ENCODE measurements at places on chromosomes 7 and 10.

GRCh38 chr10:3588816-3589215 lies 196.2 kb downstream of the KLF6 start:
- DNase-seq, result no peak

DNA sequence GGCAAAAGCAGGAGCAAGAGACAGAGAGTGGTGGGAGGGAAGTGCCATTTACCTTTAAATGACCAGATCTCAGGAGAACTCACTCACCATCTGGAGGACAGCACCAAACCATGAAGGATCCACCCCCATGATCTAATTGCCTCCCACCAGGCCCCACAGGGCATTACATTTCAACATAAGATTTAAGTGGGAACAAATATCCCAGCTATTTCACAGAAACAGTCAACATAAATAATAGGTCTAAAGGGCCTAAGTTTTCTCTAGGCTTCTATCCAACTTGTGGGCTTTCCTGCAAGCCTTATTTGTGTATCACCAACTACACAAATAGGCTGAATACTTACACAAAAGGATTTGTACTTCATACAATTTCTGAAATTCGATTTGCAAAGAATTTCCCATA lies 196.8 kb upstream of the POT1 start:
- DNase-seq, result no peak

DNA sequence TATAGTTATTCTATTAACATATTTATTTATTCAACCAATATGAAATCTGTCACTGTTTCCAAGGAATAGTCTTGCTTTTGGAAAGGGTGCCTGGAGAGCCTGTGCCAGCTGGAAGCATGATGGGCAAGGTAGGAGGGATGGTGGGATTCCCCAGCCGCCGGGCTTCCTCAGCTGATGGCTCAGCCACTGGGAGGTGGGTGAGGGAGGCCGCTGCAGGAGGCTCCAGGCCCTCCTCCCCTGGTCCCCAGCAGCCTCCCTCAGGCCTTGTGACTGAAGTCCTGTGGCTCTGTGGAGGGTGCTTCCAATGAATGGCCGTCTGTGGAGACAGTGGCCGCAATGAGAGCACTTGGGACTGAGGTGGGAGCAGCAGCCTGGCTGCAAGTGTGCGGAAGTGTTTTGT lies 27.0 kb downstream of the SPAG6 start:
- DNase-seq, result no peak

- DNase-seq, result no peak
Observed at GRCh38 chr7:6179620-6180343, 92.6 kb downstream of the CYTH3 start.

GRCh38 chr10:92699518-92700381 lies 10.0 kb downstream of the HHEX start:
- no peak for DNase-seq

DNA sequence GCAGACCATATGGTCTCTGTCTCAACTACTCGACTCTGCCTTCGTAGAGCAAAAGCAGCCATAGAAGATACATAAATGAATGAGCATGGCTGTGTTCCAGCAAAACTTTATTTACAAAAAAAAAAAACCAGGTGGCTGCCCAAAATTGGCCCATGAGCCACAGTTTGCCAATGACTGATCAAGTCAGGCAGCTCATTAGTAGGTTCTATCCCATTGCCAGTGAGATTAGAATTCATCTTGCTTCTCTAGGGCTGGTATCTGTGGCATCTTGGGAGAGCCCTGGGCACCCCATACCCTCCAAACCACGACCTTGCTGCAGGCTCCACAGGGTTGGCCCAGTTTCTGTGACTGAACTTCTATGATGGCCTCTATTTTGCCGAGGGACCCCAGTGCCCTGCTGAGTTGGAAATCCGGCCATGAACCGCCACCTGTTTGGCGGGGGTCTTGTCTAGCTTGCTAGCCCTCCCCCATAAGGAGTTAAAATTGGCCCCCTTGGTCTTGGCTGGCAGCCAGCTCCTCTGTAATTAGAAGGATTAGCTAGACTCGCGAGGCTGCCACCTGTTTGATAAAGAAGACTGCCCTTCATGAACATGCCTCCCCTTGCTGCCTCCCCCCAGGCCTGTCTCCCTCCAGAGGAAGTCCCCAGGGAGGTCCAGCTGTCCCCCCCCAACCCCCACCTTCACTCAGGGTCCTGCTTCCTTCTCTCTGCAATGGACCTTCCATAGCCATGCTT lies 83.9 kb downstream of the CHN2 start:
- DNase-seq, result no peak

GRCh38 chr7:106420736-106421135 lies 136.0 kb upstream of the NAMPT start:
- DNase-seq, result no peak

DNA sequence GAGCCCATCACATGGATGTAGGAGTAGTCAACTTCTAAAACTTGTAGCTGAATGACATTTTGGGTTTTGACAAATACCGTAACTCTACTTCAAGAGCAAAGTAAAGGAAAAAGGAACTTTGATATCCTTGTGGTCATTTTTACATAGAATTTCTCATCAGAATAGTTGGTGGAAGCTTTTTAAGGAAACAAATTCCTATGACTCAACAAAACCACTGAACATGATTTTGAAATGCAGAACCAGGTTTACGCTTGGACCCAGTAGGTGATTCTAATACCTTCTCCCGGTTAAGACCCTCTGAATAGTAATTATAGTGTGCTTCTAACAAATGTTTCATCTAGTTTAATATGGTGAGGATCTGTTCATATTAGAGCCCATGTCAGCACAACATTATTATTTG lies 307.8 kb downstream of the GPR37 start:
- no peak for DNase-seq

DNA sequence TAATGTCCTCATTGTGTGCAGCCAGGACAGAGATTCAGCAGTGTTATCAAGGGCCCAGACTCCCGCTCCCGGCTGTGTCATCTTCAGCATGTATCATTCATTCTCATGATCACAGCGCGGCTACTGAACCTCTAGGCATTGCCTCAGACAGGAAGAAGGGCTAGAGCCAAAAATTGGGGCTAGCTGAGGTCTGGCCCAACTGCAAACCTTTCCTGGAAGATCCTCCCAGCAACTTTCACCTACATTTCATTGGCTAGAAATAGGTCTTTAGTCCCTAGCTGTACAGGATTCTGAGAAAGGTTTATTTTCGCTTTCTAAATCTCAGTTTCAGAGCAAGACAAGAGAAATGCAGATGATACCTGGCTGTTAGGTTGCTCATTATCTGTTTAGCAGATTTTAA lies 81.9 kb downstream of the CREM start:
- DNase-seq, result no peak

DNA sequence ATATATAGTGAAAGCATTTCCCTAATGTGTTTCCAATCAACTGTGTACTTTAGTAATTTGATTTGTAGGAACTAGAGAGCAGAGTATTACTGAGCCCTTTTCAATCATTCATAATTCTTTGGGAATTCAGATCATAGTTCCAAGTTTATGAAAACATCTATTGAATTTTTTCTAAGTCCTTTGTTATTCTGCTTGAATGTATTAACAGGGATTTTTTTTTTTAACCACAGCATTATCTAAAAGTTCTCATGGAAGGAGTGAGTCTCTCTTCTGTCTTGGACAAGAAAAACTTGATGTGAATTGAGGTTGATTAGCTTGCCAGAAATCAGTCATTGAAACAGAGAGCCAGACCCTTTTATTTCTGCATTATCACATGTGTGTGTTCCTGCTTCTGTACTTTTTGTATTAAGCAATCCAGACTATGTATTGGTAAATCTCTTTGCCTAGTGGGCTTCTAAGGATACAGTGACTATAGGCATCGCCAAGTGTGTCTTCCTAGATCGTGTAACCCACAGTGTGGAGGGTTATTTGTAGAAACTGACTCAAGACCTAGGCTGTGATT lies 59.9 kb downstream of the BMPER start:
- DNase-seq, result no peak

DNA sequence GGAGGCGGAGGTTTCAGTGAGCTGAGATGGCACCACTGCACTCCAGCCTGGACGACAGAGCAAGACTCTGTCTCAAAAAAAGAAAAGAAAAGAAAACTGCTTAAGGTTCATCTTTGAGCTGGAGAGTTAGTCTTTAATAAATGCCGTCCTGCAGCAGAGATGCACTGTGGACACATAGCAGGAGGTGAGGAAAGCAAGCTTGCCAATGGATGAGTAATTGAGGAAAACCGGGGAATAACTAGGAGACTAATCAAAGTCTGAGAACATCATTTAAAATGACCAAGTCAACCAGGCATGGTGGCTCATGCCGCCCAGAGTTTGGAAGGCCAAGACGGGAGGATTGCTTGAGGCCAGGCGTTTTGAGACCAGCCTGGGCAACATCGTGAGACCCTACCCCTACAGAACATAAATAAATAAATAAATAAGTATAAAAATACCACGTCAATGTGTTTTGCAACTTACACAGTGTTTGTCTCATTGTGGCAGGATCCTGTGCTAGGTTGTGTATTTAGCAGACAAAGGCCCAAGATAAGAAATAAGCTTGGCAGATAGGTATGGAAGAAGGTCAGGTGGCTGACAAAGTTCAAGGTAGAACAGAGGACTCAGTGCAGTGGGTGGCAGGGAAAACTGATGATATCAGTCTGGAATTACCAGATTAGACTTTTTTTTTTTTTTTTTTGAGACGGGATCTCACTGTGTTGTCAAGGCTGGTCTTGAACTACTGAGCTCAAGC lies 115.7 kb upstream of the KMT2C start:
- DNase-seq, result no peak

DNA sequence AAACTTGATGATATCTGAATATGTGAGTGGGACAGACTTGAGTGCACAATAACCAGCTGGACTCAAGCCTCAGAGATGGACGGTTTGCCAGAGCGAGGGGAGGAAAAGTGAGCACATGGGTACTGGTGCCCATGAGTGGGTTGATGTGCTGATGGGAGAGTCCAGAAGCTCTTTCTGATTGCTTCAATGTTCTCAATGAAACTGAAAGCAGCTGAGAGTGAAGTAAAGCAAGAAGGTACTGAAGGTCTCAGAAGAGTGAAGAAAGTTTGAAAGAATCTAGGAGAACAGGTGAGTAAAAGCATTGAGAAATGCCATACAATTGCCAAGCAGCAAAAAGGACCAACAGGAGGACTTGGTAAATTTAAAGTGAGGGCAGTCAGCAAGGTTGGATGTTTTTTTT lies 28.6 kb downstream of the CTTNBP2 start:
- no peak for DNase-seq

GRCh38 chr7:141317033-141317585 lies 234.1 kb upstream of the AGK start:
- no peak for DNase-seq

DNA sequence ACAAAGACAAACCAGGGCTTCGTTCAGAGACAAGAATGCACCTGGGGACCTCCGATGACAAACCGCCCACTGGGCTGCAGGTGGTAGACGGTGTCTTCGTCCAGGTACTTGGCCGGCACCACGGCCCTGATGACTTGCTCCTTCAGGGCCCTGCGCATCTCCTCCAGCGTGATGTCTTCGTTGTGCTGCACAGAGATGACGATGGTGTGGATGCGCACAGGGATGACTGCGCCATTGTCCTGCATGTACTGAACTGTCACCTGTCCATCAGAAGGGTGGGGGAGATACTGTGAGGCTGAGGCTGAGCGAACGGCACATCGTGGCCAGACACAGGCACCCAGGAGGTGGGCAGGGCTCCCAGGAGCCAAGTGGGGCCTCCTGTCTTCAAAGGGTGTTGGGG lies 13.1 kb downstream of the MAT1A start:
- no peak for DNase-seq

GRCh38 chr10:133123050-133123745 lies 35.5 kb downstream of the ADGRA1 start:
- DNase-seq, result no peak

DNA sequence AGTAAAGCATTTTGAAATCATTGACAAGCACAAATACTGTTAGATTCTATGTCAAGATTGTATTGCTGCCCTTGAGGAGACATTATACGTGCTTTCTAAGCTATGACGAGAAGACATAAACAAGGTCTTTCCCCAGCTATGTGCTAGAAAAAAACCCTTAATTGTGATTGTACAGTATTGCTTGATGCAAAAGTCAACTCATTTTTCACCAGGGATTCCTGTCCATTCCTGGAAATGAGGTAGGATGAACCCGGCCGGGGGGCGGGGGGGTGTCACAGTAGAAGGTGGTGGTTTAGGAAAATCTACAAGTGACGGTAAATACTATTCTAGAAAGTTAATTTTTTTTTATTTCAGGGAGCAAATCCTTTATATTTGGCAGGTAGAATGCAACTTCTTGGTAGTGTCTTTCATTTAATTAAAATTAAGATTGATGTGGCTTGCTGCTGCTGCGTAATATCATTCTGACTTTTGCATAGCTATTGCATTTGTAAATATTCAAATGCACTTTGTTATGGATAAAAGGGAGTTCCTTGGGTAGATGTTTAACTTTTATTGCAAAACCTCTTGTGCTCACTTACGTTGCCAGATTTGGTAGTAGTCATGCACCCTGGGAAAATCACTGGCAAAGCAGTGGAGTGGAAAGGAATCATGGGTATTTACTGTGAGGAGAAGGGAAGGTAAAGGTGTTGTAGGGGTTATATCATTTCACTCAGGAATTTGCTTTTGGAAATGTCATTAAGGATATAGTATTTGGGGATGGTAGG lies 164.4 kb upstream of the PRPS1L1 start:
- DNase-seq, result no peak

- no peak for DNase-seq
Observed at GRCh38 chr10:96619796-96620773, 33.3 kb upstream of the TM9SF3 start.

DNA sequence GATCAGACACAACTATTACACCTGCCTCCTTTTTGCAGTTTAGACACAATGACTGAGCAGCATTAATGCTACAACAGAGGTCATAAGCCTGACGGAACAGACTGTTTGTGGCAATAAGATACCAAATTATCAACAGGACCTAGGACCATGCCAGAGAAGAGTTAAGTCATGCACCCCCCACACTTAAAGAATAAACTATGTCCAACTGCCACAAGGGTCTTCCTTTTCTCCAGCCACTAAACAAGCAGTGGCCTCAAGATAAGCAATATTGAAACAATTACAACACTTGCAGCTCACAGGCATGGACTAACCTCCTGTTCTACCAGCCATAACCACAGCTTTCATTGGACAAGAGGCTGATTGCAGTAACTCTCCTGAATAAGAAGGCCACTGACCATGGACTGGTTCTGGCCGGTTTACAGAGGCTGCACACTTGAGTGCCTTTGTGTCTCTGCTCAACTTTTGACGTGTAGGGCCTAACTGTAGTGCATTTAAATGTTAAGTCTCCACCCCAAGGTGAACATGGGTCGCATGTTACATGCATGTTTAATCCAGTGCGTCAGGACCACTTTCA lies 104.4 kb downstream of the STRA8 start:
- no peak for DNase-seq

DNA sequence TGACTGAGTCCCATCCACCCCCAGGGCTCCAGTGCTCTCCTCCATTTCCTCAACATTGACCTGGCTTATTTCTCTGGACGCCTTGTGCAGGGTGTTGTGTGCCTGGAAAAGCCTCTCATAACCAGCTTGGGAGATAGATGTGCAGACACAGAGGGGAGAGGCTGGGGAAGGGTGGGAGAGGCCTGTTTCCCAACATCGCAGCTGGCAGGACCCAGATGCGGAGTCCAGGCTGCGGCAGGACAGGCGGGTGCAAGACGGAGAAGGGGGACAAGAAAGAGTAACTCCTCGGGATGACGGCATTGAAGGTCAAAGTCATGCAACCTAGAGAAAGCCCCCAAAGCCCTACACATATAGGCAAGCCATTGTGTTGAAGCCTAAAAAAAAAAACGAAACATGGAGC lies 54.1 kb upstream of the ANTXRL start:
- no peak for DNase-seq

All from activated CD4-positive, alpha-beta T cell treated with anti-CD3 and anti-CD28 coated beads for 1 hour (primary cell).